ENCODE measurements at places on chromosomes 6 and 20. TPM values are rescaled to one million over a fixed set of nuclear protein-coding genes. Genes with fewer than 3 reads are reported as not detected.

Gene WFDC12
- not detected for total RNA-seq

Gene HLA-DQA1
- not detected for total RNA-seq

Gene SAMD5
- 0.10 TPM for total RNA-seq

Gene PLCB4
- total RNA-seq, result 5.3 TPM

Gene KIAA1755
- total RNA-seq, result 1.1 TPM

Gene SDHAF4
- 12.4 TPM for total RNA-seq

Gene VEGFA
- 108 TPM for total RNA-seq

Gene SHLD1
- total RNA-seq, result 12.5 TPM

Gene TRIM31
- total RNA-seq, result not detected

Gene HINT3
- 17.7 TPM for total RNA-seq

Gene CST5
- not detected for total RNA-seq

Gene TOX2
- total RNA-seq, result 24.7 TPM

Gene AVP
- total RNA-seq, result not detected

Gene ZNF318
- 8.0 TPM for total RNA-seq

Gene KCNK17
- not detected for total RNA-seq

Gene ZGPAT
- 28.5 TPM for total RNA-seq

Gene TPBG
- 68.2 TPM for total RNA-seq

Gene NT5E
- total RNA-seq, result 427 TPM

Gene MPC1
- 70.7 TPM for total RNA-seq

Gene SIM1
- total RNA-seq, result not detected

Gene SPEF1
- not detected for total RNA-seq

Gene OTOR
- not detected for total RNA-seq

Gene PAK5
- not detected for total RNA-seq

Gene ZNF831
- not detected for total RNA-seq

Measured in RPMI7951 (cell line).